ENCODE measurements at places on chromosomes 11 and 22.

DNA sequence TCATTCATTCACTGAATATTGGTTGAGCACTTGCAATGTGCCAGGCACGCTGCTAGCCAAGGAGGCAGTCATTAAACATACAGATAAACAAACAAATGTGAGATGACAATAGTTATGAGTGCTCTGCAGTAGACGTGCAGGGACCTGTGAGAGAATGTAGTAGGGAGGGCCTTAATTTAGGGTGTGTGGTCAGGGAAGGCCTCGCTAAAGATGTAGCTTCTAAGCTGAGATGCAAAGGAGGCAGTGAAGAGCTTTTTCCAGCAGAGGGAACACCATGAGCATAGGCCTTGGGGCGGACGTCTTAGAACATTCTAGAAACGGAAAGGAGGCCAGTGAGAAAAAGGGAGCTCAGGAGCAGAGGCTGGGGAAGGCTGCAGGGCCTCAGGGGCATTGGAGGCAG lies 789 bp upstream of the NCF4 start:
- no peak for DNase-seq

DNA sequence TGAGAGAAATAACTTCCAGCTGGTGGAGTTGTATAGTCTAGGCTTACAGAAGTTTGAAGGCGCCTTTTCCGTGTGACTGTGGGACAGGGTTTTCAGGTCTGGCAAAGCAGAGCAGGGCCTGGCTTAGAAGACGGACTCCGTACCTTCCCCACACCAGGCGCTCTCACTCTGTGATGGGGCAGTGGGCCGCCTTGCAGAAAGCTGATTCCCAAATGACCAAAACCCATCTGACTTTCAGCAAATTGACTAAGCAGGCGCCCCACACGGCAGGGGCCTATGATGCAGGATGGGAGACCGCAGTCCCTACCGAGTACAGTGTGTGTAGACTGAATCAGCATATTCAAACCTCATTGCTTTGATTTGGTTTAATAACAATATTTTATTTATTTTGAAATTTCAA lies 85.8 kb upstream of the TMEM45B start:
- no peak for DNase-seq

DNA sequence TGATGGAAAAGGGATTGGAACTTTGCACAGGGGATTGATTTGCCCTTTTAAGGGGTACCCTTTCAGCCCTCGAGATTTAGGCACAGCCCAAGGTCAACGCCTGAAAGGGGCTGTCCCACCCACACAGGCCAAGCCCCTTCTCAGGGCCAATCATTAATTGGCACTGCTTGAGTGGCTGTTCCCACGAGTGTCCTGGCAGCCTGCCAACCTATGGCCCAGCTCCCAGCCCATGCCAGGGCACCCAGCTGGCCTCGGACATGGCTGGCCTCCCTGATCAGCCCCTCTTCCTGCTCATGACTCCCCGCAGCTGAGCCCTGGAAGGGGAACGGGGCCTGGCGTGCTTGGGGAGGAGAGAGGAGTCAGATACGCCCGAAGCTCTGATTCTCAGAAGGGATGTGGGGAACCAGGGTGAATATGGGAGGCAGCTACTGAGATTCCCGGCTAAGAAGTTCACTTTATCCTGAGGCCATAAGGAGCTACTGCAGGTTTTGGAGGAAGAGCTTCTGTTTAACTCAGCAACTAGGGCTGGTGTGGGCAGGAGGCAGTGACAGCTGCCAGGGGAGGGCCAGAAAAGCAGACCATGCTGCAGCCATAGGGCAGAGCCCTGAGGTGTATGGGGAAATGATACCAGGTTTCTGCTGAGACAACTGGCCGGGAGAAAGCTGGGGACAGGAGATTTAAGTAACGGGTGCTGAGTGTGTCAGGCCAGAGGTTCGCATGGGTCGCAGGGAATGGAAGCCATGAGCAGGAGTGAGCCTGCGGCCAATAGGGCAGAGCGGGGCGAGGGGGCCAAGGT lies 30.0 kb downstream of the WNT7B start:
- DNase-seq = no peak

DNA sequence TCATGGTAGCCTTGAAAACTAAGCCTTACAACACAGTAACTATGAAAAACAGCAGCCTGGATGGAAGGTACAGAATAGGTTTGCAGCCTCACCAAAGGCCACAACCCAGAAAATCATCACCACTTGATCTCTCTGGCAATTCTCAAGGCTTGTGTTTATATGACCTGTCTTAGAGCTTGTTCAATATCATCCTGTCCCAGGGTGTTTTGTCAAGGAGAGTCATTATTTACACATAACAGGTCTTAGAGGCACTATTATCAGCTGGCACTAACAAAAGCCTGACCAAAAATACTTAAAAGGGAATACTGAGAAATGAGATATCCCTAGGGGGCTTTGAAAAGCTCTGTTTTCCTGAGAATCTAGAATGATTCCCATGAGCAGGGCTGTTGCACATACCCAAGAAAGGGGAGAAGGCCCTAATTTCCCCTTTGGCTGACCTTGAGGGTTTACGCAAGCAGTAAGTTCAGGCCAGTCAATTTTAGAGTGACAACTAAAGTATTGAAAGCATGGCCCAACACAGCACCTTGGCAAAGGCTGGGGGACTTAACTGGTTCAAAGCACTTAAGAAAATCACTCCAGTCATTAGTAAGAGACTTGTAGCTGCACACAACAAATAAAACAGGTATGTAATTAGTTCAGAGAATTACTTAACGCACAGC lies 7.9 kb downstream of the SC5D start:
- DNase-seq = no peak

GRCh38 chr11:70095541-70096252 lies 17.6 kb downstream of the ANO1 start:
- DNase-seq = no peak

DNA sequence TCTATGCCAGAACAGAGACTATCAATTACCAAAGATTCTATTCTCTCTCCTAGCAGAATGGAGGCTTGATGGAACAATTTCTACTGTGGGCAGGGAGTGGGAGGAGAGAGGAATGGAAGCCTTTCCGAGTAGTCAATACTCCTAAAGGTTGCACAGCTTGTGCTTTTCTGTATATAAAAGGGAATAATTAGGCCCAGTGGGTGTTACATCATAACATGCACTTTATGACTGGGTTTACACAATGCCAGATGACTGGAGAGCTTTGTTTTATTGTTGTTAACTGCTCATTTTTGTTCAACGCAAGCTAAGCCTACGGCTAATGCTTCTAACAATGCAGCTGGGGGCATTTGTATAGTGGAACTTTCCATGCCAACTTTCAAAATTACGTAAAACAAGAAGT lies 2237.9 kb upstream of the RAG2 start:
- DNase-seq = no peak

DNA sequence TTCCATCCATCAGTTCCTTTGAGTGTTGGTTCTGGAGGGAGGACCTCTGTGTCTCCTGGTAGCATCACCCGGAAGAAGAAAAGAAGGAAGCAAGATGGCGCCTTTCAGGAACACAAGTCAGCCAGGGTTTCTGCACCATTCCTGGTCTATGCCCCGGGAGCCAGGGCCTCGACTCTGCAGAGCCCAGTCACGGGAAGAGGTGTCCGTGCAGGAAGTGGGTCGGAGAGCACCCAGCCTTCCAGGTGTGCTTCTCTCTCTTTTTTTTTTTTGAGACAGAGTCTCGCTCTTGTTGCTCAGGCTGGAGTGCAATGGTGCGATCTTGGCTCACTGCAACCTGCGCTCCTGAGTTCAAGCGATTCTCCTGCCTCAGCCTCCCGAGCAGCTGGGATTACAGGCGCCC lies 21.2 kb downstream of the MRPL21 start:
- no peak for DNase-seq
